ENCODE measurements at places on chromosomes 3 and 15. TPM values are rescaled to one million over a fixed set of nuclear protein-coding genes. Genes with fewer than 3 reads are reported as not detected.

The AP3B2 gene
- 0.94 TPM for total RNA-seq

The ATP13A5 gene
- not detected for total RNA-seq

The GCSAM gene
- not detected for total RNA-seq

The CYP1A2 gene
- not detected for total RNA-seq

The LTK gene
- 0.06 TPM for total RNA-seq

The TMC3 gene
- not detected for total RNA-seq

The FSTL1 gene
- total RNA-seq: 71.1 TPM

The KNG1 gene
- total RNA-seq: 0.07 TPM

The CHL1 gene
- not detected for total RNA-seq

The NPRL2 gene
- 13.0 TPM for total RNA-seq

The ADGRG7 gene
- not detected for total RNA-seq

The FSIP1 gene
- total RNA-seq: 0.49 TPM

The GOLGA8G gene
- not detected for total RNA-seq

The CATSPER2 gene
- 0.96 TPM for total RNA-seq

The SLC35A5 gene
- total RNA-seq: 15.2 TPM

The ADAMTS7 gene
- 6.1 TPM for total RNA-seq

The CFAP100 gene
- total RNA-seq: not detected

The HCLS1 gene
- total RNA-seq: 0.14 TPM

The RPL14 gene
- 712 TPM for total RNA-seq

Data from A549 treated with CORT108297 at 1 μM for 4 hours (cell line).